Posterior cingulate gyrus (tissue), 11 donors: ENCODE measurements at places on chromosomes 6 and 20.

DNA sequence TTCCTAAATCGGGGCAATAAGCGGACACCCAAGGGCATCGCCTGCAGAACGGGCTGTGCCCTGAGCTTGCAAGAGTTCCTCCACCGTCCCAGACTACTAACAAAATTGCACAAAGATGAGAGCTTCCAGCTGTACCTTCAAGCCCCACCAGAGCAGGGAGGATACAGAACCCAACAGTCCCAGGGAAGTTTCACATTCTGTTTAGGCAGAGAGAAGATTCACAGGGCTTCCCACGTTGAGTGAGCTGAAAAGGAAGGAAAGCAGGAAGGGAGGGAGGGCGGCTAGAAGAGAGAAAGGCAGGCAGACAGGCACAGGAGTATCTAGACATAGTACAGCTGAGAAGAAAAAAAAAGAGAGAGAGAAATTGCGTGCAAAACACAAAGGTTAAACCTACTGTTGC, 112.6 kb upstream of the AFDN start:
- no peak for DNase-seq

- no peak for DNase-seq
Observed at GRCh38 chr6:110656492-110656891, 158.8 kb downstream of the CDK19 start.

DNA sequence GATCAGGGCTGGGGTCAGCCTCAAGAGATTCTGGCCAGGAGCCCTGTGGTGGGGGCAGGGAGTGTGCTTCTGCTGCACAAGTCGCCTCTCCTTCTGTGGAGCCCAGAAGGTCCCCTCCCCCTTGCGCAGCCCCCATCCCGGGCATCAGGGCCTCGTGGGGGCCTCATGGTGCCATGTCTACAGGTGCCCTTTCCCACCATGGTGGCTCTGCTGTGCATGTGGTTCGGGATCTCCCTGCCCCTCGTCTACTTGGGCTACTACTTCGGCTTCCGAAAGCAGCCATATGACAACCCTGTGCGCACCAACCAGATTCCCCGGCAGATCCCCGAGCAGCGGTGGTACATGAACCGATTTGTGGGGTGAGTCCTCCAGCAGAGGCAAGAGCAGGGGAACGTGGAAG, 48.1 kb downstream of the TM9SF4 start:
- DNase-seq = no peak

GRCh38 chr20:35743693-35744491, 1.8 kb upstream of the RBM39 start:
- DNase-seq = no peak

DNA sequence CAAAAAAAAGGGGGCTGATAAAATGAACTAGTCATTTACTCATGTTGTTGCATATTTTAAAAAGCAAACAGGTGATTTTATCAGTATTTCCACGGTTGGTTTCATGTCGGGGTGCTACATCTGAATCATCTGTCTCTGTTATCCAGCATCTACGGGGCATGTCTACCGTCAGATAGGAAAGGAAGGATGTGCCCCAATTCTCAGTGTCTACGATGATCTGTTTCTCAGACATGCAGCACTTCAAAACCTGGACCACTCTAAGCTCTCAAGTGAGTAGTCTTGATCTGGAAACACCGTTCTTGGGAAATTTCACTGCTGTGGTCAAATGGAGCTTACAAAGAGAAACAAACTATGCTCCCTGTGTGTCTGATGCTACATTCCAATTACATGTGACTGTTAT, 240.3 kb upstream of the TAB2 start:
- DNase-seq = no peak
